ENCODE measurements at places on chromosomes 1 and 21. TPM values are rescaled to one million over a fixed set of nuclear protein-coding genes. Genes with fewer than 3 reads are reported as not detected.
A peak's percentile ranks its signal among the peaks of the same experiment; 100 is the strongest.

ADAMTS4 gene
- 1.2 TPM for polyA plus RNA-seq

SH2D2A gene
- polyA plus RNA-seq = 5.3 TPM

TMEM234 gene
- 22.0 TPM for polyA plus RNA-seq

TRAF3IP3 gene
- polyA plus RNA-seq = 21.0 TPM

CHIA gene
- polyA plus RNA-seq = not detected

- no peak for DNase-seq
- no peak overlapping the region for H3K4me3 ChIP-seq
- no peak overlapping the region for H3K27ac ChIP-seq
- H3K4me1 ChIP-seq = no peaks in the 10 kb centered on the region
- no peaks in the 10 kb centered on the region for H3K36me3 ChIP-seq
These were observed 235.4 kb downstream of the CENPF start for GRCh38 chr1:214838351-214838750.

DNA sequence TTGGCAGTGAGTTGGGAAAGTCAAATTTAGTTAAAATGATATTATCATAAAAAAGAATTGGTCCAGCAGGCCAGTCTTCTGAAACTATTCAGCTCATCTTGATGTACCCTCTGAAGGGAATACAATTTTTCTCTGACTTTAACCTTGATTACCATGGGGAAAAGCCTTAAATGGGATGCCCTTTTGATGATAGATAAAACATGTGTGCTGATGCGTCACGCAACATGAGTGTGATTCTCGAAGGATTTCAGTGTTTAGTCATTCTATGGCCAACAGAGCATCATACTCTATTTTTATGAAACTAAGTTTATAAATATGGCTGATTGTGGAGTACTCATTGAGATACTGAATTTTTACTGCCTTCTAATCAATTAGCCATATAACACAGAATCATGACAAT is 171.5 kb downstream of the ZNF281 start:
- H3K27me3 ChIP-seq = no peaks in the 10 kb centered on the region
- no peaks in the 10 kb centered on the region for H3K36me3 ChIP-seq
- no peak for DNase-seq
- peaks cover 2% of the 10 kb centered on the region for H3K4me1 ChIP-seq

GRCh38 chr1:40625076-40625475 is 40.4 kb downstream of the RIMS3 start:
- peaks cover 6% of the 10 kb centered on the region for H3K4me1 ChIP-seq
- no peak for DNase-seq
- H3K36me3 ChIP-seq = no peaks in the 10 kb centered on the region
- no peak overlapping the region for H3K27ac ChIP-seq
- no peaks in the 10 kb centered on the region for H3K27me3 ChIP-seq
- H3K4me3 ChIP-seq = no peak overlapping the region

DNA sequence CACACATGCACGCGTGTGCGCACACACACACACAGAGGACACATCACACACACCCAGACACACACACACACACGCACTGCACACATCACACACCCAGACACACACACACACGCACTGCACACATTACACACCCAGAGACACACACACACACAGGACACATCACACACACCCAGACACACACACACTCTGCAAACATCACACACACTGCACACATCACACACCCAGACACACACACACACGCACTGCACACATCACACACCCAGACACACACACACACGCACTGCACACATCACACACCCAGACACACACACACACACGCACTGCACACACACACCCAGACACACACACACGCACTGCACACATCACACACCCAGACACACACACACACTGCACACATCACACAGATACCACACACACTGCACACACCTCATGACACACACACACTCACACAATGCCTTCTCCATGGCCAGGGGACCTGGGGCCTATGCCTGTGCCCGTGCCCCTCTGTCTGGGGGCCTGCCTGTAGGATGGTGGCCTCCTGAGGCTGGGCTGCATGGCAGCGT is 24.4 kb downstream of the CRYAA start:
- H3K4me1 ChIP-seq = peaks cover 6% of the 10 kb centered on the region
- H3K27me3 ChIP-seq = peaks cover 2% of the 10 kb centered on the region
- DNase-seq = no peak
- no peak overlapping the region for H3K4me3 ChIP-seq
- H3K27ac ChIP-seq = no peak overlapping the region

GRCh38 chr1:204065174-204065985 is 7.5 kb upstream of the SOX13 start:
- H3K27ac ChIP-seq = no peak overlapping the region
- no peaks in the 10 kb centered on the region for H3K4me1 ChIP-seq
- no peak for DNase-seq
- no peak overlapping the region for H3K4me3 ChIP-seq
- H3K36me3 ChIP-seq = no peaks in the 10 kb centered on the region

- H3K27ac ChIP-seq = no peak overlapping the region
- H3K4me1 ChIP-seq = peaks cover 13% of the 10 kb centered on the region
- peaks cover 16% of the 10 kb centered on the region for H3K36me3 ChIP-seq
These were observed 21.3 kb upstream of the PHTF1 start for GRCh38 chr1:113780374-113781146.

GRCh38 chr1:17158961-17159360 is 39.7 kb upstream of the PADI2 start:
- no peaks in the 10 kb centered on the region for H3K4me1 ChIP-seq
- H3K4me3 ChIP-seq = no peak overlapping the region
- DNase-seq = no peak
- H3K27ac ChIP-seq = no peak overlapping the region
- H3K27me3 ChIP-seq = no peaks in the 10 kb centered on the region
- H3K36me3 ChIP-seq = no peaks in the 10 kb centered on the region

- no peaks in the 10 kb centered on the region for H3K27me3 ChIP-seq
- DNase-seq = peak; percentile 40
- no peak overlapping the region for H3K4me3 ChIP-seq
- no peaks in the 10 kb centered on the region for H3K4me1 ChIP-seq
These were observed 81.9 kb upstream of the HAO2 start for GRCh38 chr1:119286587-119287181.

Data from large intestine (tissue), 12 donors.